ENCODE measurements at places on chromosomes 12 and 14.

GRCh38 chr12:105092336-105092735 lies 8.1 kb upstream of the ALDH1L2 start:
- DNase-seq = no peak

GRCh38 chr12:66688846-66689439 lies 10.1 kb upstream of the GRIP1 start:
- DNase-seq = peak; percentile 71

- DNase-seq = peak; percentile 16
Measured at GRCh38 chr14:100078997-100079725, 13.9 kb downstream of the EVL start.

- peak; percentile 48 for DNase-seq
Measured at GRCh38 chr14:88614218-88614907, 51.5 kb downstream of the ZC3H14 start.

- DNase-seq = no peak
Measured at GRCh38 chr14:81192594-81192993, 28.2 kb downstream of the GTF2A1 start.

- no peak for DNase-seq
Measured at GRCh38 chr12:58368001-58368400, 426.6 kb downstream of the ATP23 start.

- DNase-seq = no peak
Measured at GRCh38 chr12:54565310-54565985, 16.0 kb downstream of the PDE1B start.

GRCh38 chr14:49583629-49584028 lies 2.6 kb downstream of the RPS29 start:
- no peak for DNase-seq

GRCh38 chr14:104602315-104602932 lies 2.1 kb downstream of the TMEM179 start:
- DNase-seq = no peak

- no peak for DNase-seq
Measured at GRCh38 chr14:77985211-77985615, 185.0 kb upstream of the NRXN3 start.

DNA sequence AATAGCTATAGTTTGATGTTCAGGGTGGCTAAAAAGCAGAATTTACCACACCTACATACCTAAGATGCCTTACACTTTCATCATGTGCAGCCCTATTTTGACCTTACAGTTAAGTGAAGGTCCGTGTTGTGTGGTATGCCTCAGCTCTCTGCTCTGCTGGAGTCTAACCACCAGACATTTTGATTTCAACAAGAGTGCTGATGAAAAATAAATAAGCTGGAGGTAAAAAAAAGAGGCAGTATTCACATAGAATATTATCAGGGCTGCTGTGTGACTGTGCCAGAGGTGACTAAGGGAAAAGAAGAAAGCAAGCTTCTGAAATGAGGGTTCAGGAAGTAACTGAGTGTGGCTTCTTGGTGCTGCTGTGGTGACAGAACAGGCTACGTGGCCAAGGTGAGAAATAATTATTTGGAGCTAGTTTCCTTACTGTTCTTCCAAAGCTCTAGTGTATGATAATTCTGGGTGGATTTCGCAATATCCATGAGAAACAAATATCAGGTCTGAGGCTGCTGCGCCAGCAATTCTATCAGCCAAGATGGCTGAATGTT lies 188.8 kb downstream of the STXBP6 start:
- DNase-seq = no peak

DNA sequence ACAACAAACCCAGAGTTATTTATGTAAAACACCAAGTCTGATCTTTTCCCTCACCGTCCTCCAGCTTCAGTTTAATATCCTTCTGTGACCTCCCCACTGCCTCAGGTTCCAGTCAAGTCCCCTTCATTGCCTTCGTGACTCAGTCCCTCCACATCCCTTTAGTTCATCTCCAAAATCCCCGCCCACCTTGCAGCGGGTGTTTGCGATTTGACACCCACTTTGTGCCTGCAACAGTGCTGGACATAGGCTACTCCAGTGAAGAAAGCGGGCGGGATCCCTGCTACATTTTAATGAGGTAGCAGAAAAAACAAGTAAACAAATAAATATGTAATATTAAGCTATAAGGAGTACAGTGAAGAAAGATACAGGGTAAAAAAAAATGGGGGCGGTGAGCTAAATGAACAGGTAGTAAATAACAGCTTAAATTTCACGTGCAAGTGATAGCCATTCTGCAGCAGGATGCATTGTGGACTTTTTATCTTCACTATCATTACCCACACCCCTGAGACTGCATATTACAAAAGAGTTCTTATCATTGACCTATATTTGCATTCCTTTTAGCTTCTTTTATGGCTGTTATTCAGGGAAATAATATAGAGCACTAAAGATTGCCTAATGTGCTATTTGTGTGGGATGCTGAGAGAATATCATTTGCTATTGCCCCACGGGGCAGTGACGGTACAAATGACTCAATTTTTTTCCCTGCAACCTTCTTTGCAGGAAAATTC lies 222.8 kb upstream of the NUDT4 start:
- DNase-seq = no peak

DNA sequence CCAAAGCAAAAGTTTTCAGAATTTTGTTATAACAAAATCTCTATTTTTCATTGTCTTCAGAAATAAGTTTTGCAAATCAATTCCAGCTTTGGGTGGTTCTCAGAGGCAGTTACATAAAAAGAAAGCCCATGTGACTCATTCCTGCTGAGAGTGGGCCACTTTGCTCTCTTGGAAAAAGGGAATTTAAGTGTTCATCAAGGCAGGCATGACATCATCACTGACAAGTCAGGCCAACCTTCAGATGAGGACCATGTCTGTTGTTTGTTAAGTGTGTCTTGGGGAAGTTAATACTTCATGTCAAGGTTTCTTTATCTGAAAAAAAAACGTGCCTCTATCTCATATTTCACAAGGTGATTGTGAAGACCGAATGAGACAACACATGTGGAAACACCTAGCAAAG lies 519.8 kb upstream of the TMPO start:
- no peak for DNase-seq

- no peak for DNase-seq
Measured at GRCh38 chr14:33567023-33567728, 383.7 kb downstream of the EGLN3 start.

DNA sequence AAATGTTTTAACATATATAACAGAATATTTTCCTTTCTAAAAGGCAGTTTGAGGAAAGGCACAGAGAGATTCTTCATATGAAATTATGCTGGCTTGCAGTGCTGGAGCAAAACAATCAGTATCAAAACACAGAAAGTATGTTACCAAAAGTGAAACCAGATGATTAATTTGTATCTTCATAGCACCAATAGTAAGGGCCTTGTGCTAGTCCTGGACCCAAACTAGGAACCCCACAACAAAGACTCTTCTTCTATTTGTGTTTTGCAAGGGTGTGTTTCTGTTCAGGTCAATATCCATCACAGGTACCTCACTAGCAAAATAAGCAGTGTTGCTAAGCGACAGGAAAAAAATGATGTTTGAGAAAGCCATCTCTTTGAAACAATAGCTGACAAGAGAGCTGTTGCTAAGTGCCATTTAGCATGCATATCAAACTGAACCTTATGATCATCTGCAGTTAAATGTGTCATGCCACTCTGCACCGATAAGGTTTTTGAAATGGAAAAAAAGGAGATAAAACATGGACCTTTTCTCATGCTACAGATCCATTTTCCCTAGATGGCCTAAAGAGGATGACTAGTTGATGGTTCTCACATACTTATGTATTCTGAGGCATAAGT lies 196.2 kb upstream of the ALG10 start:
- DNase-seq = no peak

GRCh38 chr14:92905667-92906066 lies 17.3 kb upstream of the CHGA start:
- no peak for DNase-seq

GRCh38 chr12:123607756-123608155 lies 5.9 kb downstream of the DDX55 start:
- no peak for DNase-seq

DNA sequence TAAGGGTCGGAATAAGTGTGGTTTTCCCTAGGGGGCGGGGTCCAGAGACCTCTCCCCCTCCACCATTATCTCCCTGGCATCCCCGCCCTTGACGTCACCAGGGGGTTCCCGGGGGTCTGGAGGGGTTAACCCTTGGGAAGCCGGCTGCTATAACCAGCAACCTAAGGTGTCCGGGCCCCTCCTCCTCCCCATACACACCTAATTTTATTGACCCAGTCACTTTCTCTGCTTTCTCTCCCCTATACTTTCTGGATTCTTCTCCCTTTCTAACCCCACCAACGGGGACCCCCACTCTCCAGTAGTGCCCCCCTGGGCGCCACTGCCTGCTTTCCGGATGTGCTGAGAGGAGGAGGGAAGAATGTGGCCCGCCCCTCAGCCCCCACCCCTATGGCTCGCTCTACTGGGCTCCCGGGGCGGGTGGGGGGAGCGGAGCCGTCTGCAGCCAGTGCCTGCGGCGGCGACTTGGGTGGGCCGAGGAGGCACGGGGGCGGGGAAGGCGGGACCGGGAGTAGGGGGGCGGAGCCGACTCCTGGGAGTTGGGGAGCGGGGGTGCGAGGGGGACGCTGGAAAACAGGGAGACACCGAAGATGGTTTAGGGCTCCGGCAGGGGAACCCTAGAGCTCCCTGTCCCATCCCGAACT lies 1.8 kb downstream of the GLI1 start:
- peak; percentile 84 for DNase-seq

- no peak for DNase-seq
Measured at GRCh38 chr12:105454688-105455087, 124.2 kb downstream of the C12orf75 start.

- no peak for DNase-seq
Measured at GRCh38 chr12:100967189-100967588, 172.6 kb downstream of the ANO4 start.

DNA sequence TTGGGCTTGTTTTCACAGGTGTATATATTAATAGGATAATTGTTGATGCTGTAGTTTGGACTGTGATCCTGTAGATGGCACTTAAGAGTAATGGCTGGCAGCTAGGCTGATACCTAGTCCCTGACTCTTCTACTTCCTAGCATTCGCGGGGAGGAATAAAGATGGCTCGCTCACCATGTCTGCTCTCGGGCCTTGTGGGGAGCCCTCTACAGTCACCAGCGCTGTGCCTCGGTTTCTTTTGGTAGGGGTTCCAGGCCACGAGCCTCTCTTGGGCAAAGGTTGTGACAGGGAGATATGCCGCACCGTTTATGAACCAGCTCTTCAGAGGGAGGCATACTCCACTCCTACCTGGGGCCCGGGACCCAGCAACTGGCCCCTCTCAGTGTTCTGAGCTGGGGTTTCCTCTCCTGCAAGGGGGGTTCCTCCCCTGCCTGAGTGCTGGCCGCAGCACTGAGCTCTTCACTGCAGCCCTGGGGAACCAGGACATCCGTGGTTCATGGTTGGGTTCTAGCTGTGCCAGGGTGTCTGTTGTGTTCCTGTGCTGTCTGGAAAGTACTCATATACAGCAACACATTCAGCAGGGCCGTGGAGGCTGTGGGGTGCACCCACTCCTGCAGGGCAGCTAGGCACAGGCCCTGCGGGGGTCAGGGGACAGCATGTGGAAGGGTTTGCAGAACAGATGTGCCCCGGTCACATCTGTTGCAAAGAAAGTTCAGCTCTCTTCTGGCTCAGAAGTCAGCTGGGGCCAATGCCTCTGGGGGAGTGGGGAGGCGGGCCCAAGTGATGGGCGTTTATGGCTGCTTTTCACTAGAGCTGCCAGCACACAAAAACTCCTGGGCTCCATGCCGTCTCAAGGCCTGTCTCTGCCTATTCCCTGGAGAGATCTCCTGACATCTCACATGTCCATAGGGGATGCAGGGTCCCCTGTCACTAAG lies 147.9 kb downstream of the PPFIA2 start:
- DNase-seq = peak; percentile 35

DNA sequence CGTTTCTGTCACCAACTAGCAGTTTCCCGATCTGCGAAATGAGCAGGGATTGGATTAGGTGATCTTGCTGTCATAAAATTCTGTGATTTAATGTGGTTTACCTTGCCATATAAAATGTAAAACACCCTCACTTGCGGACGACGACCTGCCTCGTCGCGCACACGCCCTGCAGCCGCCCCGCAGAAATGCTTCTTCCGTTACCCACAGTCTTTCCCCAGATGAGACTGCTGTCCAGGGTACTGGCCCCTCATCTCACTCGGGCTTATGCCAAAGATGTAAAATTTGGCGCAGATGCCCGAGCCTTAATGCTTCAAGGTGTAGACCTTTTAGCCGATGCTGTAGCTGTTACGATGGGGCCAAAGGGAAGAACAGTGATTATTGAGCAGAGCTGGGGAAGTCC lies 17.7 kb upstream of the FOXJ2 start:
- DNase-seq = no peak

DNA sequence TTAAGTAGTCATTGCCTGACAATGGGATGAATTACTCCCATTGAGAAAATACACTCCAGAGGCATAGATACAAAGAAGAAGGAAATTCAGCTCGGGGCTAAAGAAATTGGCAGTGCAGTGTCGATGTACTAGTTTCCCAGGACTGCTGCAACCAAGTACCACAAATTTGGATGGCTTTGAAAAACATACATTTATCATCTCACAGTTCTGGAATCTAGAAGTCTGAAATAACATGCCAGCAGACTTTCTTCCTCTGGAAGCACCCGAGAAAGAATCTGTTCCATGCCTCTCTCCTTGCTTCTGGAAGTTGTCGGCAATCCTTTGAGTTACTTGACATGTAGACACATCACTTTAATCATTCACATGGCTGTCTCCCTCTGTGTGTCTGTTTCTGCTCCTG lies 101.9 kb downstream of the TMTC3 start:
- no peak for DNase-seq

- peak; percentile 91 for DNase-seq
Measured at GRCh38 chr12:47080725-47081502, 1.2 kb upstream of the AMIGO2 start.

- DNase-seq = no peak
Measured at GRCh38 chr12:15368812-15369211, 46.5 kb downstream of the PTPRO start.

- no peak for DNase-seq
Measured at GRCh38 chr14:58476320-58476719, 48.8 kb downstream of the KIAA0586 start.

- DNase-seq = no peak
Measured at GRCh38 chr14:20516921-20517320, 11.6 kb downstream of the RNASE10 start.

- DNase-seq = no peak
Measured at GRCh38 chr14:62269204-62269603, 507.0 kb downstream of the SNAPC1 start.

DNA sequence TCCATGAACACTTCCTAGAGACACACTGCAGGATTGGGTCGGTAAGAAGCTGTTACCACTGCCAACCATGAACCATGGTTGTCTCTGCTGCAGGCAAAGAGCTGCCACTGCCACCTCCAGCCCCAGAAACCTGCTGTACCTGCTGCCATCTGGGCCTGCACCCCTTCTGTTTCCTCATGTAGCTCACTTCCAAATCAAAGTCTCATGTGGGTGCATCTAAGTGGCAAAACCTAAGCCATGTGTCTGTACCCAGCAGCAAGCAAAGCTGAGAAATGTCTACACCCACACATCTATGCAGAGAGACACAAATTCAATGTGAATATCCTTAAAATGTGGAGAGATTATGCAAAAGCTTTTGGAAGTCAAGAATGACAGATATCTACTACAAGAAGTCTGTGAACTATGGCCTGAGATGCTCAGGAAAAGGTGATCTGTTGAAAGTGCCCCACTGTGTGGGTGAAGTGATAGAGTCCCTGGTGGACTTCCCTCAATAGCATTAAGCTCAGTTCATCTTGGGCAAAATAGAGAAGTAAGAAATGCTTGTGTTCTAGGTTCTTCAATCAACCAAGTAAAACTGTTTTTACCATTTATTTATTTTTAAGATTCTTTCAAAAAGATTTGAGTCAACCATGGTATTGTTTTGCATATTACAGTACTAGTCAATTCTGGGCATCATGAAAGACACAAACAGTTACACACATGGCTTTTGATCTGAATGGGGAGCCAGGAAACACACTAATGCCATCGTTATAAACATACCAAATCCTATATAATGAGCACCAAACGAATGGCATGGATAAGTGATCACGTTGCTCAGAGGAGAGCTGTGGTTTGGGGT lies 64.4 kb downstream of the FOS start:
- no peak for DNase-seq
